ENCODE measurements at places on chromosomes 2 and 18.

DNA sequence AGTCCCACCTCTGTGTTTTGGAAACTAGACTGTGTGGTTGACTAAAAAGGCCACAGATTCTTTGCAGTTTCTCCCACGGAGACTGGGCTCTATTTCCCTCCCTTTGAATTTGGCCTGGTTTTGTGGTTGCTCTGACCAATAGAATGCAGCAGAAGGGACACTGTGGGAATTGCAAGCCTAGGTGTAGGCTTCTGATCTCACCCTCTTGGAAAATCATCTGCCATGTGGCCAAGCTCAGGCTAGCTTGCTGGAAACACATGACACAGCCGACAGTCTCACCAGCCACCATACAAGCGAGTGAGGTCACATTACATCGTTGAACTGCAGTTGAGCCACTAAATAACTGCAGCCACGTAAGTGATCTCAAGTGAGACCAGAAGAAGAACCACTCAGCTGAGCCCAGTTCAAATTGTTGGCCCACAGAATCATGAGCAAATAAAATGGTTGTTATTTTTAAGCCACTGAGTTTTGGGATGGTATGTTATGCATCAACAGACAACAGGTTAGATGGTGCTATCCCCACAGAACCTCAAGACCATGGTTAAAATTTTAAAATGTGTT lies 319.1 kb upstream of the MEX3C start:
- DNase-seq = no peak

DNA sequence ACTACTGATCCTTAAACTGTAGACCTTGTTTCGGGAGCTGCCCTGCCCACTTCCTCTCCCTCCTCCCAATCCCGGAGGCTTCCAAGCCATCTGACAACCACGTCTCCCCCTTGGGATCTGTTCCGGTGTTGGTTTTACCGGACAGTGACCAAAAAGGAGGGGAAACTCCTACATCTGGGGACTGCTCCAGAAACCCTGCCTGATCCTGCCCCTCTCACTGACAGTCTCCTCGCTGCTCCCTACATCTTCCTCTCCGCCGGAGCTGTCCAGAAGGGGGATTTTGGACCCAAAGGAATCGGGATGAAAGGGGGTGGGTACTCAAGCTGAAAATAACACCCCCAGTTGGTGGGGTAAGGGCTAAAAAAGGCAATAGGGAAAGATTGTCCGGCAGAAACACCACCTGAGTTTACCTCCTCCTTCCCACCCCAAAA lies 1.5 kb downstream of the INO80D start:
- peak; percentile 2 for DNase-seq

GRCh38 chr2:167345559-167345958 lies 457.3 kb downstream of the XIRP2 start:
- DNase-seq = no peak

- DNase-seq = no peak
These were observed 37.8 kb upstream of the DNMT3A start for GRCh38 chr2:25379535-25379934.

DNA sequence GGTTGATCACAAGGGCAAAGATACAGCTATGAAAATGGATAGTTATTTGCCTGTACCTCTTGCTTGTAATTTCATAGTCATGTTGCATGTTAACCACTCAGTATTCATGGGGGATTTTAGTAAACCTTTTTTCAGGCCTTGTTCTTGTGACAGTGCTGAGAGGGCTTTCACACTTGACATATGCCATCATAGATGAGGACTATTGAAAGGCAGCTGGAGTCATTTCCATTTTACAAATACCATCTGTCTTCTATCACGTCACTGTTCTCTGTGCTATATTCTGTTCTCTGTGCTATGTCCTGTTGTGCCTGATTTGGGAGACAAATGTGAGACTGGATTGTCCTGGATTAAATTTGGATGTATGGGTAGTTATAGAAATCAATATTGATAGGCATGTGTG lies 131.7 kb downstream of the LYPD6B start:
- no peak for DNase-seq

DNA sequence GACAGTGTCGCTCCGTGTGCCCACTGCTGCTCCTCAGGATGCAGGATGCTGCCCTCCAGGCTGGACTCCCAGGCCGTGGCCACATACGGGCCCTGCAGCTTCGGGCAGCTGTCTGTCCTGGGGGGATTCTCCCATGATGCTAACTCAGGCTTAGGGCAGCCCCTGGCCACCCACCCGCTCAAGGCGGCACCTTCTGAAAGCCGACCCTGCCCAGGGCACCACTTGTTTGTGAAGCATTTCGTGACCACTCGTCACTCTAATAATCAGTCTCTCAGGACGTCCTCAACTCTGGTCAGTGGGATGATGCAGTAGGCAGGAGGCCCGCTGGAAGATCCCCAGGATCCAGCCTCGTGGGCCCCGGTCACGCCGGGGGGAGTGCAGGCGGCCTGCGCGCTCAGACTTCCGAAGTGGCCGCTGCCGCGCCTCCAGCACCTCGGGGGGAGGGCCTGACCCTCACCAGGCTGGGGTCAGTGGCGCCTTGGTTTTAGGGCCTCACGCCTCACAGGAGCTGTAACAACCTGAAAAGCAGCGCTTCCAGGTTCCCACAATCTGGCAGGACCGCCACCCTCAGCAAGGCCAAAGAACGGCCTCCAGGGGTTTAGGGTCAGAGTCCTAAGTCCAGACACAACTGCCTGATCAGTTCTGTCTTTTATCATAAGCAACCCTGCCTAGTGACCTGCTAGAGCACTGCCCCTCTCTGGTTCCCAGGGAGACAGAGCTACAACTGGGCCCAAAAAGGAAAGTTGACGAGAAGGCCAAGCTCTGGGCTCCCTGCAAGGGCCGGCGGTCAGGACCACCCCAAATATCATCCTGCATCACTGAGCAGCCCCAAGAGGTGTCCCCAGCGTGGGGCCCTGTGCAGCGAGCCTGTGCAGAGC lies 53.0 kb downstream of the EIPR1 start:
- no peak for DNase-seq

GRCh38 chr2:149167001-149167780 lies 128.7 kb downstream of the LYPD6B start:
- peak; percentile 8 for DNase-seq

- no peak for DNase-seq
These were observed 110.8 kb downstream of the SMAD7 start for GRCh38 chr18:48839819-48840490.

All from stimulated activated naive CD4-positive, alpha-beta T cell treated with Interleukin-2 at 50 U/mL for 16 hours (primary cell).